ENCODE measurements at places on chromosomes 1 and 21. TPM values are rescaled to one million over a fixed set of nuclear protein-coding genes. Genes with fewer than 3 reads are reported as not detected.

DNA sequence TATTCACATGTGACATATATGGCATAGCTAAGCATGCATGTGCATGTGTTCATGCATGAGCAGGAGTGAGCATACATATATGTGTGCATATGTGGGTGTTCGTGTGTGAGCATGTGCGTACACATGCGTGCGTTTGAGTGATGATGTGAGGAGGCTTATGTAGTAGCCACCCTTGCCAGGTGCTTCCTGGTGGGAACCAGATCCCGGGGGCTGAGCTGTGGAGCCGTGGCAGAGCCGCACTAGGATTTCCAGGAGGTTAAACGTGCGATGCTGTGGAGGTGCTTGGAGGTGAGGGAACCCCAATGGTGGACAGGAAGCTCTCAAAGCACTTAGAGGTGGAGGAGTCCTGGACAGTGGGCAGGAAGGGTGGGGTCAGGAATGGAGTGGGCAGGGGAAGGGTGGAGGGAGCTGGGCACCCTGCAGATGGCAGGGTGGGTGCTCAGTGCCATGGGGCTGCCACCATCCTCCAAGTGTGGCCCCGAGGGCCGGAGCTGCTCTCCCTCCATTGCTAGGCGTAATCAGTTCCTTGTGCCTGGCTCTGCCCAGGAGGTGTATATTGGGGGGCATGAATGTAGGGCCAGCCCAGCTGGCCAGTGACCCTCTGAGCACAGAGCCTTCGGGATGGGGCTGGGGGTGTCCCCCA, 48.5 kb downstream of the COL18A1 start:
- no peak overlapping the region for H3K4me3 ChIP-seq
- H3K36me3 ChIP-seq = no peaks in the 10 kb centered on the region
- H3K4me1 ChIP-seq = peaks cover 8% of the 10 kb centered on the region

FCN3 gene
- not detected for total RNA-seq

GRCh38 chr1:110384581-110385321, 6.1 kb downstream of the SLC16A4 start:
- H3K36me3 ChIP-seq = peaks cover 10% of the 10 kb centered on the region
- no peaks in the 10 kb centered on the region for H3K4me1 ChIP-seq
- H3K27ac ChIP-seq = no peak overlapping the region
- no peaks in the 10 kb centered on the region for H3K27me3 ChIP-seq

DNA sequence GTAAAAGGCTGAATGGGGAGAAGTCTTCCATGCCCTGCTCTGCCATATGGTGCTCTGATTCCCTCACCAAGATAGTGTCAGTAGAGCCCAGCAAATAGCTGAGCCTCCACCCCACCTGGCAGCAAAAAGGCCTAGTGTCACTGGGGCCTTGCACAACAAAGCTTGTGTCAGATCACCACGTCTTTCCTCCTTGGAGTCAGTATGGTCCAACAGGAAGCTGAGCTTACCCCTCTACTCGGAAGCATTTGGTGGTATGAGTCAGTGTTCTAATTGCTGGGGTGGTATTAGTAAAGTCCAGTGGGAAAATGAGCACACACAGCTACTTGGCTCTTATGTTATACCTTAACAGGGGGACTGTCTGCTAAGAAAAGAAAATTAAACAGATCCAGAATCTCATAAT, 18.7 kb upstream of the RRP15 start:
- no peak overlapping the region for H3K4me3 ChIP-seq
- no peak overlapping the region for H3K27ac ChIP-seq
- H3K36me3 ChIP-seq = no peaks in the 10 kb centered on the region
- H3K4me1 ChIP-seq = no peaks in the 10 kb centered on the region
- DNase-seq = no peak

DHRS3 gene
- 3.5 TPM for total RNA-seq

- no peak overlapping the region for H3K4me3 ChIP-seq
- no peaks in the 10 kb centered on the region for H3K27me3 ChIP-seq
- H3K27ac ChIP-seq = no peak overlapping the region
- peaks cover 4% of the 10 kb centered on the region for H3K4me1 ChIP-seq
These were observed 52.1 kb upstream of the LGALS8 start for GRCh38 chr1:236471653-236472052.

- H3K4me3 ChIP-seq = no peak overlapping the region
- H3K36me3 ChIP-seq = no peaks in the 10 kb centered on the region
- peaks cover 4% of the 10 kb centered on the region for H3K4me1 ChIP-seq
- DNase-seq = no peak
- no peaks in the 10 kb centered on the region for H3K27me3 ChIP-seq
These were observed 52.9 kb upstream of the CITED4 start for GRCh38 chr1:40914927-40915569.

DNA sequence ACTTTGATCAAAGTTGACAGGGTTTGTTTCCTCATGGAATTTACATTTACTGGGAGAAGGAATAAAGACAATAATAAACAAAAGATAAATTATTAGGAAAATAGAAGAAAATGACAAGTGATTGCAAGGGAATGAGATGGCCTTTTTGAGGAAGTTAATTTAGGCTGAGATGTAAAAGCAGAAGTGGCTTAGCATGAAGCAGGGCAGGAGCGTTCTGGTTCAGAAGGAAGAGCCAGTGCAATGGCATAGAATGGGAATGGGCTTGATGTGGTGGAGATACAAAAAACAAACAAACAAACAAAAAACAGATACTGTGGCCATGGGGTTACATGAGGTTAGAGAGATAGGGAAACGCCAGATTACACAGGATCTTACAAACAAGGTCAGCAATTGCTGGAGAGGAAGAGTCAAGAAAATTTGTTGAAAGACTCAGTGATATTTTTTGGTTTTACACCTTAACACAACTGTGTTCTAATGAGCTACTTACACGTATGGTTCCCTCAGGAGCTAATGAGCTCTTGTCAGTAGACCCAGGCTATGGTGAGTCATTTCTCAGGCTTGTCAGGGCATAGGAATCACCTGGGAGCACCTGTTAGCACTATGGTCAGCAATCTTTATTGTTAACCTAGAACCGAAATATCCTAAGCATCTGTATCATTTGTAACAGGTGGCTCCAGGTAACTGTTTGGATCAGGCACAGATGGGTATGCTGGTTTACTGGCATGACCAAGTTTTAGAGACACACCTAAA, 8.7 kb upstream of the CADM3 start:
- H3K4me1 ChIP-seq = peaks cover 3% of the 10 kb centered on the region
- H3K27ac ChIP-seq = no peak overlapping the region
- H3K36me3 ChIP-seq = no peaks in the 10 kb centered on the region
- DNase-seq = no peak

TMPRSS3 gene
- total RNA-seq = not detected

ZNF593OS gene
- not detected for total RNA-seq

DNA sequence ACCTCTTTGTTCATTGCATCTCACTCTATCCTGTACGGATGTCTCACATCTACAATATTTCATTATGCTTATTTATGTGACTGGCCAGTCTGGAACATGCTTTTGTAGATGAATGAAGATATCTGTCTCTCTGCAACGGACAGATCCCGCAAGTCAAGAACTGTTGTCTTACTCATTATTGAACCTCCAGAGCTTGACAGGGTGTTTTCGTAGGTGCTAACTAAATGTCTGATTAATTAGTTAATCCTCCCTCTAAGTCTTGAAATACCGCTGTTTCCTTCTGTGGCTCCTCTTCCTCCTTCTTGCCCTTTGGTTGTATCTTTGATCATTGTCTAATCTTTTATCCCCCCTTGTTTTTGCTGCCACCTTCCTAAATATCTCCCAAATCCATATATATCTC, 3.2 kb upstream of the C1orf162 start:
- no peaks in the 10 kb centered on the region for H3K4me1 ChIP-seq
- no peak for DNase-seq
- H3K27me3 ChIP-seq = no peaks in the 10 kb centered on the region
- no peak overlapping the region for H3K4me3 ChIP-seq

DNA sequence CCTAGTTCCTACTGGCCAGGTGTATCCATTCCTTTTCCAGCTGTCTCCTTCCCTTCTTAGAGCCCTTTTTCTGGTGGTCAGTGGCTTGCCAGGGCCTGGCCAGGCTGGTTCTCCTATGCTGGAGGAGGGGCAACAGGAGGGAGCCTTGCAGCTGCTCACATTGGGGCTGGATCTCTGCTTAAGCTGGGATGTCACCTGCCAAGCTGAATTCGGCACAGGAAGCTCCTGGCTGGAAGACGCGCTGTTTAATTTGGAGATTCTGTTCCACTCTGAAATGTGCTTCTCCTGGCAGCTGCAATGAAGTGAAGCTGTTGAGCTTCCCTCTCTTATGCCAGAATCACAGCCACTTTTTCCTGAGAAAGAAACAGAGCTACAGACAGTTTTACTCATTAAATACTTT, 56.0 kb upstream of the POU3F1 start:
- H3K4me3 ChIP-seq = no peak overlapping the region
- peaks cover 9% of the 10 kb centered on the region for H3K4me1 ChIP-seq
- no peaks in the 10 kb centered on the region for H3K36me3 ChIP-seq
- DNase-seq = peak; percentile 69
- H3K27ac ChIP-seq = no peak overlapping the region
- H3K27me3 ChIP-seq = no peaks in the 10 kb centered on the region

GRCh38 chr1:36761113-36761512, 273.2 kb downstream of the GRIK3 start:
- H3K4me1 ChIP-seq = no peaks in the 10 kb centered on the region
- no peak overlapping the region for H3K27ac ChIP-seq
- DNase-seq = no peak
- no peak overlapping the region for H3K4me3 ChIP-seq

G0S2 gene
- 1.8 TPM for total RNA-seq

DNA sequence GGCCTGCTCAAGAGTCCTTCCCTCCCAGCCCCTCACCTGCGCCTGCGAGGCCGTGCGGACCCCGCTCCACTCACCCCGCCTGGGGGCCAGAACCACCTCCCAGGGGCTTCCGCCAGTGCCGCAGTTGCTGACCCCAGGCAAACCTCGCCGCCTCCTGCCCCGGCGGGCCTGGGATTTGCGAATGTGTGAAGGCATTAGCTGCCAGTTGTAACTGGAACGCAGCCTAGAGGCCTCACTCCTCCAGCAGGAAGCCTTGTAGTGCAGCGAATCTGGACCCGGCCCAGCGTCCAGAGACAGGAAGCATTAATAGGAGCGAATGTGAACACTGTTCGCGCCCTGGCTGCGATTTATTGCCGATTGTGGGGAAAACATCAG, 140.9 kb upstream of the ARHGEF16 start:
- DNase-seq = peak; percentile 77
- H3K4me3 ChIP-seq = peak overlapping the region; percentile 9
- no peaks in the 10 kb centered on the region for H3K27me3 ChIP-seq
- H3K36me3 ChIP-seq = no peaks in the 10 kb centered on the region
- peak overlapping the region; percentile 80 for H3K27ac ChIP-seq

- no peak overlapping the region for H3K4me3 ChIP-seq
- no peaks in the 10 kb centered on the region for H3K36me3 ChIP-seq
- DNase-seq = no peak
- no peak overlapping the region for H3K27ac ChIP-seq
These were observed 68.6 kb upstream of the SPATA6 start for GRCh38 chr1:48540587-48540986.
